GM04503 (cell line): ENCODE measurements at places on chromosomes 1 and 21.

- no peak for DNase-seq
Observed at GRCh38 chr1:165365341-165365740, 8.8 kb upstream of the LMX1A start.

DNA sequence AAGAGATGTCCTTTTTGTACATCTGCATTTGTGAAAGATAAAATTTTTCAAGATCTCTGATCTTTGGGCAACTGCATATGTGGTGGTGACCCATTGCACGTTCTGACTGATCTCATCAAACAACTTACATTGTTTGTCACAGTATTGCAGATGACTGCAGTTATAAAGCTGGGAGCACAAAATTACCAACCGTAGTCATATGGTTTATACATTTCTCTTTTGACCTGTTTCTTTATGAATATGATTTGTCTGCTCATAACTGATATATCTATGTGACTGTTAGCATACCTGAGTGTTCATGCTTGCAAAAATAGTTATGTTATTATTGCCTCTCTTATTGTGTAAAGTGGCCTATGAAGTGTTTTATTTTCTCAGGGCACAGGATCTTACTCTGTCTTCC lies 43.7 kb upstream of the HMCN1 start:
- DNase-seq = no peak

DNA sequence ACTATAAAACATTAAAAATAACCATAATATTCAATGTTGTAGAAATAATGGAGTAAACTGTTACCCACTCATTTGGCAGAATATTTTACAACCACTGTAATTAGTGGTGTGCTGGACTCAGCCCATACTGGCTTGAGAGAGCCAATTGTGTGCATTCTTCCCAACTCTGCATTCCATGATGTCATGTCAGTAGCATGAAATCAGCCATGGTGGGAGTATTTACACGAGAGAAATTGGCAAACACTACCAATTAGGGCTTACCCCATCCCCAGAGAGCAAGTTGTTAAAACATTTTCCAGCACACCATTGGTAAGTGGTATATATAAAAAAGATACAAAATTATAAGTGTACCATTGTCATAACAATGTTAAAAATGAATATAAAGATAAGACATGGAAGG lies 19.1 kb upstream of the QSOX1 start:
- no peak for DNase-seq

DNA sequence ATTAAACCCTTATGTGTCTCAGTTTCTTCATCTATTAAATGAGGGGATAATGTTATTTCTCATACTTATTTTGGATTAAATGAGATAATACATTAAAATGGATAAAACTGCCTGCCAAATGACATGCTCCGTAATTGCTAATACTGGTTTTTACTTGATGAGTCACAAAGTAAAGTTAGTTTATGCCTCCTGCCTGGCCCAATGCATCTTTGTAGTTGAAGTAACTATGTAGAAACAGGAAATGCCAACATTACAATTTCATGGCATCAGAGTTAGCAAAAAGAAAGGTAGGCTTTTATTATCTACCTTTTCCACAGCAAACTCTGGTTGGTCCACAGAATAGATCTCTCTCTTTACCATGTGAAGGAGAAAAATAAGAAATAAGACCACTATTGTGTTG lies 214.5 kb downstream of the TBX15 start:
- no peak for DNase-seq

DNA sequence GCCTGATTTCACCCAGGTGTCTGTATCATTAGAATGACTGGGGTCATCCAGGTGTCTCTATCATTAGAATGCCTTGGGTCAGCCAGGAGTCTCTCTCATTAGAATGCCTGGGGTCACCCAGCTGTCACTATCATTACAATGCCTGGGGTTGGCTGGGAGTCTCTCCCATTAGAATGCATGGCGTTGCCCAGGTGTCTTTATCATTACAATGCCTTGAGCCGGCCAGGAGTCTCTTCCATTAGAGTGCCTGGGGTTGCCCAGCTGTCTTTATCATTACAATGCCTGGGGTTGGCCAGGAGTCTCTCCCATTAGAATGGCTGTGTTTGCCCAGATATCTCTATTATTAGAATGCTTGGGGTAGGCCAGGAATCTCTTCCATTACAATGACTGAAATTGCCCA lies 61.6 kb downstream of the RNF187 start:
- no peak for DNase-seq
